Activated CD4-positive, CD25-positive, alpha-beta regulatory T cell (primary cell): ENCODE measurements at places on chromosomes 6 and 20.

DNA sequence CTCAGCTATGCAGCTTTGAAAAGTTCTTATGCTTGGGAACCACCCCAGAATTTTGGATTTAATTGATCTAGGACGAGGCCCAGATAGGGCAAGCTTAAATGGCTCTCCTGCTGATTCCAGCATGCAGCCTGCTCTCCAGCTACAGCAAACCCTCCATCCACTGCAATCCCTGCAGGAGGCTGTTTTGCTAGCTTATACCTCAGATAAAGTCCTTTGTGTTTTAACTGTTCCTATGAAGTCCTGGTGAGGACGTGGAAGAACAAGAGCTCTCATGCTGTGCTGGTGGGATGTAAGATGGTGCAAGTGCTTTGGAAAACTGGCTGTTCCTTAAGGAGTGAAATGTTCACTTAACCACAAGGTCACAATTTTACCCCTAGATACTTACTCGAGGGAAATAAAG is 25.5 kb upstream of the NXT1 start:
- no peak for DNase-seq

GRCh38 chr6:148757944-148758480 is 11.2 kb downstream of the UST start:
- DNase-seq = no peak

DNA sequence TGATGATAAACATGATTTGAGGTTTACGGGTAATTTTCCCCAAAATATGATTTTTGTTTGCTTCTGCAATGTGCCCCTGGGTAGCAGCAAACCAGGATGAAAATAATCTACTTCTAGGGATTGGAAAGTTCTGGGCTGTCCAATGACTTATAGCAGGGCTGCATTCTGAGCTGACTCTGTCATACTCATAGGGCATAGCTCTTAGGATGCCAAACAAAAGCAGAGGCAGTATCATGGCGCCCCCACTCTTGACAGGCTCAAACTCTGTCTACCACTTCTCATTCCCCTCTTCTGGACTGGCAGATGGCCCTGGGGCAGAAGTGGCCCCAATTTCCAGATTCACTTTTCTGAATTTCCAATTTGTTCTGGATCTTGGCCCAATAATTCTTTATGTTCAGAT is 10.3 kb downstream of the SERPINB1 start:
- no peak for DNase-seq

GRCh38 chr6:30035784-30036183 is 25.3 kb upstream of the POLR1H start:
- no peak for DNase-seq
